Sigmoid colon (tissue), 7 donors: ENCODE measurements at places on chromosomes 12 and 14. TPM values are rescaled to one million over a fixed set of nuclear protein-coding genes. Genes with fewer than 3 reads are reported as not detected.
A peak's percentile ranks its signal among the peaks of the same experiment; 100 is the strongest.

HHIPL1 gene
- 9.8 TPM for total RNA-seq

KLRK1 gene
- total RNA-seq, result not detected

GLI1 gene
- 3.9 TPM for total RNA-seq

KLRF1 gene
- 2.2 TPM for total RNA-seq

CCDC175 gene
- not detected for total RNA-seq

NFATC4 gene
- 29.6 TPM for total RNA-seq

PITPNM2 gene
- 6.6 TPM for total RNA-seq

DNA sequence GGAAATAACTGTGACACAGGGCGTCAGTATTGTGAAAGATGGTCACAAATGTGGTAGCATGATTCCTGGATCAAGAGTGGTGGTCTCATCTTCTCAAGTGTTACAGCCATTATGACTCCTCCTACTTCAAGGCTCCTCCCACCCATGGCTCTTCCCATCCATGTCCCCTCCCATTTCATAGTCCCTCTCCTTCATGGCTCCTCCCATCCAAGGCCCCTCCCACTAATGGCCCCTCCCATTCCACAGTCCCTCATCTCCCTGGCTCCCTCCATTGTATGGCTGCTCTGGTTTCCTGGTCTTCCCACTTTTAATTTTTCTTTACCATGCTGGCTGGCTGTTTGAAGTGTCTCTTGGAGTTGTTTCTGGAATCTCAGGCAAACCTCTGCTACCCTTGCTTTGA, 1375.2 kb upstream of the TMEM132C start:
- no peaks in the 10 kb centered on the region for H3K4me1 ChIP-seq
- no peaks in the 10 kb centered on the region for H3K27me3 ChIP-seq
- no peaks in the 10 kb centered on the region for H3K36me3 ChIP-seq
- no peak overlapping the region for H3K4me3 ChIP-seq

GRCh38 chr12:15933751-15934150, 22.6 kb downstream of the DERA start:
- H3K36me3 ChIP-seq, result no peaks in the 10 kb centered on the region
- no peak overlapping the region for H3K4me3 ChIP-seq
- DNase-seq, result no peak
- H3K4me1 ChIP-seq, result peaks cover 6% of the 10 kb centered on the region

- no peak for DNase-seq
- H3K36me3 ChIP-seq, result peaks cover 13% of the 10 kb centered on the region
- peak overlapping the region; percentile 27 for H3K27ac ChIP-seq
- peaks cover 63% of the 10 kb centered on the region for H3K4me1 ChIP-seq
These were observed 5.6 kb downstream of the ATP2A2 start for GRCh38 chr12:110286623-110287022.

- no peaks in the 10 kb centered on the region for H3K4me1 ChIP-seq
- DNase-seq, result no peak
- no peak overlapping the region for H3K4me3 ChIP-seq
- H3K36me3 ChIP-seq, result no peaks in the 10 kb centered on the region
- H3K27me3 ChIP-seq, result no peaks in the 10 kb centered on the region
These were observed 51.6 kb upstream of the ABCC9 start for GRCh38 chr12:21992823-21993222.

- H3K27me3 ChIP-seq, result no peaks in the 10 kb centered on the region
- no peak overlapping the region for H3K27ac ChIP-seq
- H3K36me3 ChIP-seq, result no peaks in the 10 kb centered on the region
- H3K4me3 ChIP-seq, result no peak overlapping the region
- peak; percentile 47 for DNase-seq
- H3K4me1 ChIP-seq, result no peaks in the 10 kb centered on the region
These were observed 130.8 kb downstream of the BCL11B start for GRCh38 chr14:99141236-99141635.

DNA sequence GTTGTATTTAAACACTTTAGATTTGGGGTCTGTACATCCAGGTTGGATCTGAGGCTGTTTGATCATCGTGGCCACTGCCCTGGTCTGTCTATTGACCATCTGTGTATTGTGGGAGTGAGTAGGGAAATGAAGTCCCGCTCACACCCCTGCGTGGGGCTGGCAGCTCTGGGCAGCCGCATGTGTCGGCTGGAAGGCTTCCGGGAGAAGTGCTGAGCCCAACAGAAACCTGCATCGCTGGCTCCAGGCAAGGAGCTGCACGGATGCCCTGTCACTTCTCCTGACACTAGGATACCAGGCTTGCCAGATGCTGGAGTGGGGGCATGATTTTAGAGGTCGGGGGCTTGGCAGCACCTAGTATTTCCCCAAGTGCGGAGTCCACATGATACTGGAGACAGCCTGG, 93.6 kb downstream of the PHETA1 start:
- no peak overlapping the region for H3K27ac ChIP-seq
- H3K27me3 ChIP-seq, result no peaks in the 10 kb centered on the region
- H3K4me3 ChIP-seq, result no peak overlapping the region
- no peaks in the 10 kb centered on the region for H3K4me1 ChIP-seq
- H3K36me3 ChIP-seq, result no peaks in the 10 kb centered on the region
- no peak for DNase-seq

GRCh38 chr12:82415402-82415801, 57.1 kb downstream of the METTL25 start:
- no peaks in the 10 kb centered on the region for H3K4me1 ChIP-seq
- no peak overlapping the region for H3K4me3 ChIP-seq
- no peak for DNase-seq
- H3K27me3 ChIP-seq, result no peaks in the 10 kb centered on the region
- no peaks in the 10 kb centered on the region for H3K36me3 ChIP-seq
- no peak overlapping the region for H3K27ac ChIP-seq

DNA sequence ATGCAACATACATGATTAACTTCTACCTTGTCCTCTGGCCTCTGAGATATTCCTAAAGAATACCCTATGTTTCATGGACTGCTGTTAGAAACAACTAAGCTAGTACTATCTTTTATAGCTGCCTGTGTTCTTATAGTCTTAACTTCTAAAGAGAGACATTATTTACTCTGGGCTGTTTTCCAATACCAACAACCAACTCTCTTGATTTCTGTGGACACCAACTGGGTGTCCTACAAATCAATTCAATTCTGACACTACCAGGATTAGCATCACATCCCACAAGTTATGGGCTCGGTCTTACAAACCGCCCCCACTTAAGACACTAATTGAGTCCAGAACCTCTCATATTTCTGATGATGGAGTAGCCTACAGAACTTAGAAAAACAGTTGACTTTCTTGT, 8.3 kb downstream of the XPOT start:
- peaks cover 16% of the 10 kb centered on the region for H3K36me3 ChIP-seq
- no peaks in the 10 kb centered on the region for H3K4me1 ChIP-seq
- no peaks in the 10 kb centered on the region for H3K27me3 ChIP-seq
- H3K4me3 ChIP-seq, result no peak overlapping the region
- H3K27ac ChIP-seq, result no peak overlapping the region
- DNase-seq, result no peak

DNA sequence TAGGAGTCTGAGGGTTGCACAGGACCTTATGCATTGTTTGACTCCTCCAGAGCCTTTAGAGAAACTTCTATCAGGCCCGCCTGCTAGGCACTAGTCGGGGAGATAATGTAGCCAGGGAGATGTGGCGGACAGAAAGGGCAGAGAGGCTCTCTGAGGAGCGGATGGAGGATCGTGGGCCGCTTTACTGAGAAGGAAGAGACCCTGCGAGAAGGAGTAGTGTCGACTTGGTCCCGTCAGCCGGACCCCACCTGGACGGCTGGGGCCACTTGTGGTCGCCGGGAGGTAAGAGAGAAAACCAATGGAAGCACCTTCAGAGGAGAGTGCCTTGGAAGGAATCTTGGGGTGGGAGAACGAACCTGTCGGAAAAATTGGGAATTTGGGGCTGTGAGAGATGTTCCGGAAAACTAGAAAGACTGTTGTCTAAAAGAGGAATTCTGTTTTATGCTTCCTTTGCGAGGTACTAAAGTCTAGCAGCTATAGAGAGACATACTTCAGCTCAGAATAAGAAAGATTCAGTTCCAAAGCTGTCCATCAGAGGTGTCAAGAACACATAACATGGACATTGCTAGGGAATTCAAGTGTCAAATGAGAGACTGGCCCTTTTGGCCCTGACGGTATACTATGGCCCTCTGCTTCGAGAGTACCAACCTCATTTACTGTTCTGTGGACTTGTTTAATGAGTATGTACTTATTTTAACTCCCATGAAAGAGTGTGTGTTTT, 660 bp upstream of the MCRS1 start:
- DNase-seq, result no peak
- peaks cover 28% of the 10 kb centered on the region for H3K36me3 ChIP-seq
- H3K4me1 ChIP-seq, result peaks cover 51% of the 10 kb centered on the region
- H3K27me3 ChIP-seq, result no peaks in the 10 kb centered on the region
- peak overlapping the region; percentile 87 for H3K27ac ChIP-seq
- peak overlapping the region; percentile 81 for H3K4me3 ChIP-seq

DNA sequence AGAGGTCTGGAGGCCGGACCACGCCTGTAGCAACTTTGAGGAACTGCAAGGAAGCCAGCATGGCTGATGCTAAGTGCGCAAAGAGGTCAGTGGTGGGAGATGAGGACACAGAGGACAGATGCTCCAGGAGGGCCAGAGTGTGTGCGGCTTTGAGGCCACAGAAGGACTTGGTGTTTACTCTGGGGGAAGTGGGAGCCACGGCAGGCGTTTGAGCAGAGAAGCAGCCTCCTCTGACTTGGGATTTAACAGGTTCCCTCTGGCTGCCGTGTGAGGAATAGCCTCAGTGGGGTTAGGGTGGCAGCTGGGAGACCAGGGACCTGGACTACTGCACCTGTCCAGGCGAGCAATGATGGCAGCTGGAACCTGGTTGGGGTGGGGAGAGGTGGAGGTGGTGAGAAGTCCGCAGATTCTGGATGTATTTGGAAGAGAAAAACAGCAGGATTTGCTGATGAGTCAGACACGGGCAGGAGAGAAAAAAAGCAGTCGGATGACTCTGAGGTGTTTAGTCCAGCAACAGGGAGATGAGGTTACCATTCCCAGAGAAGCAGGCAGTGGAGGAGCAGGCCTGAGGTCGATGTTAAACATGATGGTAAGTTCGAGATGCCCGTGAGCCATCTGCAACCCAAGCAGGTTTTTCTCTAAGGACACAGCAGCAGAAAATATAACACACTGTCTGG, 143.5 kb downstream of the SCARB1 start:
- peak overlapping the region; percentile 88 for H3K27ac ChIP-seq
- H3K4me1 ChIP-seq, result peaks cover 30% of the 10 kb centered on the region
- no peaks in the 10 kb centered on the region for H3K36me3 ChIP-seq
- H3K27me3 ChIP-seq, result no peaks in the 10 kb centered on the region

- peak; percentile 47 for DNase-seq
- no peak overlapping the region for H3K27ac ChIP-seq
- no peaks in the 10 kb centered on the region for H3K36me3 ChIP-seq
- H3K4me1 ChIP-seq, result no peaks in the 10 kb centered on the region
- no peak overlapping the region for H3K4me3 ChIP-seq
These were observed 29.3 kb upstream of the PEX5 start for GRCh38 chr12:7160183-7160582.
